GF-D8 (cell line): ENCODE measurements at places on chromosomes 12 and 14.

GRCh38 chr12:52383331-52383730, 2.1 kb downstream of the KRT84 start:
- no peak for DNase-seq

DNA sequence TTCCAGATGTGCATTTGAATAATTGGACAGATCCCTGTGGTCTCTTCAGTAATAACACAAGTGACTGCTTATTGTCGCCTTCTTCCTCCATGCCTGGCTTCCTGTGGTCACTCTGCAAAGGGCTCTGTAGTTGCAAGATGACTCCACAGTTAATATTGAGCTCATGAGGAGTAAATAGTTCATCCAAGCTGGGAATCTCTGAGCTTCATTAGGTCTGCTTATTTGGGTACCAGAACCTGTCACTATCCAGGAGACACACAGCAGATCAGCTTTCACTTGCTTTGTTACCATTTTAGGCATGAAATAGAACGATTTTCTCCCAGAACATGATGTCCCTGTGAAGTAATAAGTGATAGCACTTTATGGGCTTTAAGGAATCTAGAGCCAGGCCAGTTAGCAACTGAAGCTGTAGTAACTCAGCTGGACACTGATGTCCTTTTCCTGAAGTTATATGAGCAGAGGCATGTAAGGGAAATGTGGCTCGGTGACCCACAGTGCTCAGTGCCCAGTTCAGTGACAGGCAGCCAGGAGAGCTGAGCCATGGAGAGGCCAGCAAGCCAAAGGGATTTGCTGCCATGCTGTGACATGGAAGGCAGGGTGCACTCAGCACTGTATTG, 50.1 kb downstream of the CRADD start:
- DNase-seq, result no peak

DNA sequence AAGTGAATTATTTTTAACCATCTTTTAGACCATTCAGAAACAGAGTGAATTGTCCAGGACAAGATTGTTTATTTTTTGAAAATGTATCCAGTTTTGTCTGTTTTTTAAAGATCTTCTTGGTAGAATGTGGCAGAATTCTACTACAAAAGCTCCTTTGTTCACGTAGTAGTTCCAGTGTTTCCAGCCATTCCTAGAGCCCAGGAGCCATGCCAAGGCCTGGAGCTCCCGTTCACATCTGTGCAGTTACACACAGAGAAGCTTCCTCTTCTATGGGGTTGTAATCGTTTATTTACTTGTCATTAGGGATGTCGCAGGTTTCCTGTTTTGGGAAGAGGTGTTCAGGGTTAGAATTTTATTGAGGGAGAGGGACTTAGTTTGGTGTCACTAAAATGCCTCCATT, 409.8 kb downstream of the NPAS3 start:
- DNase-seq, result no peak

GRCh38 chr14:90354551-90355298, 23.0 kb upstream of the NRDE2 start:
- DNase-seq, result no peak

GRCh38 chr14:88196116-88196890, 126.8 kb downstream of the KCNK10 start:
- DNase-seq, result no peak

DNA sequence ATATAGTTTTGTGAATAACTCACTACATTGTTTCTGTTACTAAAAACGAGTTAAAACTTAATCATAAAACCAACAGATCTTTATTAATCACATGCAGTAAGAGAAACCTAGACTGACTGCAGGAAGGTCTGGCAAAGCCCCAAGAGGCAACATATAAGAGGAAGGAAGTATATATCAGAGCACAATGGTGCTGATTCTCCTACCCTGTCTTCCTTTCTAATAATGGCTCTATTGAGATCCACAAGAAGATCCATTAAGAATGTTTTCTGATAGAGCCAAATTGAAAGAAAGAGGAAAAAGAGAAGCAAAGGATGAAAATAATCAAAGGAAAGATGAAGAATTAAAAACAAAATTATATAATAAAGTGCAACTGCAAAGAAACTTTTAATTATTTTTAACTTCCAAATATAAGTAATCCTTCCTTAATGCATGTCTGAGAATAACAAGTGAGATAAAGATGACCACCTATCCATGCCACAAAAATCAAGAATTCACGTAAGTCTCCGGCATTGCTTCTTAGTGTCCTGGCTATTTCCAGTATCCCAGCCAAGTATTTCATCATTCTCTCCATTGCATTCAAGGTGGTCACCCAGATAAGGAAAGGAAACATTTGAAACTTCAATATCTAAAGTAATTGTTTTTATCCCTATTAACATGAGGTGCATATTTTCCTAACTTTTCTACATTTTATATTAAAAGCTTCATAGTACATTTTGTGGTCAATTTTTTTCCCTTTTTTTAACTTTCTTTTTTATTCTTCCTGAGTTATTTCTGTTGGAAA, 62.2 kb downstream of the SOX5 start:
- no peak for DNase-seq

- no peak for DNase-seq
These were observed 596 bp upstream of the BICD1 start for GRCh38 chr12:32105986-32106516.
